NCI-H1436 treated with DMSO at 0.1 percent for 48 hours (cell line): ENCODE measurements at places on chromosomes 16 and 17.

DNA sequence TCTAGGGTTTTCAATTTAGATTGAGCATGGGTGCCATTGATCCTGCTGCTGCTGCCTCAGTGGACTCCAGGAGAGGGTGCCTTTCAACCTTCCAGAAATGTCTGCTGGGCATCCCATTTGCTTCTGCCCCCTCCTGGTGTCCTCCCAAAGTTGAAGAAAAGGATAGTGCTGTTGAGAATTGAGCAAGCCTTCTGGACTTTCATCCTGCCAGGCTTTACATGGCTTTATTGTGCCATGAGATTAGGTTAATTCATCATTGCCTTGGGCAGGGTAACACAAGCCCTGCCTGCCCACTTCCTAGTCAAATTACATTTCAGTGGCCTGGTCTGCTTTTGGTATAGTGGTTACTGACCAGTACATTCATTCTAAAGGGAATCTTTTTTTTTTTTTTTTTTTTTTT is 17.9 kb upstream of the TANGO6 start:
- DNase-seq: no peak

GRCh38 chr17:12118617-12119016 is 97.9 kb downstream of the MAP2K4 start:
- no peak for DNase-seq

DNA sequence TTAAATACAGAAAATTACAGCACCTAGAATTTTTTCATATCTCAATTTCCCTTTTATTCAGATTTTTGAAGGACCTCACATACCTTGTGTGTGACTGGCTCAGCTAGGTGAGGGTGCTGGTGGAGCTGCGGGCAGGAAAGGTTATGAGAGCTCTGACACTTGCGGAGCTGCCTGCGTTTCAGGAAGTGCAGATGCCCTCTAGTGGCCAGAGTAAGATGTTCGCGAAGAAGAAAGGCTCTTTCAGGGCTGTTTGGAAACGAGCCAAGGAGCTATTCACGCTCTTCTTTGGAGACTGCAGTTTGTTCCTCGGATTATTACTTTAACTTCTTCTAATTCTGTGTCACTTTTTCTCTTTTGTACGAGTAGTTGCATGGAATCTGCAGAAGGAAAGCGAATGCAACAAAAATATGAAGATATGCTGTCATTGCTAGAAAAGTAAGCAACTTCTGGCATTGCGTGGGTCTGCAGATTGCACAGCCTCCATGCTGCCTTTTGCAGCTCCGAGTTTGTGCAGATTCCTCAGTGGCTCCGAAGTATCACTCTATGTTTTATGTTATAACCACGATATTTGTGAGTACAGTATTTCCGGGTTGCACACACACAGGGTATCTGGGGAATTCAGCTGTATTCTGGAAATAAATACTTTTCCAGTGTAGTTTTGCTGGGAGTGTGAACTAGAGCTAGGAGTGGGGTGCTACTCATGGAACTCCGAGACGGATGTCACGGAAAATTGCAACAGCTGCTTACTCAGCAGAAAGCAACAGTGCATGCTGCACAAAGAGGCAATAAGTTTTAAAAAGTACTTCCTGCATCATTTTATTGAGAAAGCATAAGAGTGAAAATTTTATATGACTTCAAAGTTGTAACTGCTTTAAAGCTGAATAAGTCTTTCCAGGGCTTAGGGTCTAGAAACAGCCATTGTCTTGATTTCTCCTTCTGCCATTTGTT is 46.3 kb downstream of the DNAH9 start:
- DNase-seq: peak; percentile 14

DNA sequence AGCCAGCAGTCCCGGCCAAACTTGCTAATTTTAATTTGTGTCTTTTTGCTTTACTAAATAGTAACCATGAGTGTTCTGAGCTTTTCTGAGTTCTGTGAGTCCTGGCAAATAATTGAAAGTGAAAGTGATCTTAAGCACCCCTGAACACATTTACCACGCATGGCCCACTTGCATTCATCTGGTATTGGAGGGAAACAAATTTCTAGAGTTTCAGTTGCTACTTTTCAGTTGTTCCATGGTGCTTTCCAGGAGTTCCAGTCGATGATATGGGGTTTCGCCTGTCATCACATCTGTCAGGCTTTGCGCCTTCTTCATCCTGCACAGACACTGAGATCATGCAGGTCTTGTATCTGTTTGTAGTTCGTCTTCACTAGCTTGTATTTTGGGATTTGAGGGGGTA is 44.1 kb downstream of the CRLF3 start:
- no peak for DNase-seq

DNA sequence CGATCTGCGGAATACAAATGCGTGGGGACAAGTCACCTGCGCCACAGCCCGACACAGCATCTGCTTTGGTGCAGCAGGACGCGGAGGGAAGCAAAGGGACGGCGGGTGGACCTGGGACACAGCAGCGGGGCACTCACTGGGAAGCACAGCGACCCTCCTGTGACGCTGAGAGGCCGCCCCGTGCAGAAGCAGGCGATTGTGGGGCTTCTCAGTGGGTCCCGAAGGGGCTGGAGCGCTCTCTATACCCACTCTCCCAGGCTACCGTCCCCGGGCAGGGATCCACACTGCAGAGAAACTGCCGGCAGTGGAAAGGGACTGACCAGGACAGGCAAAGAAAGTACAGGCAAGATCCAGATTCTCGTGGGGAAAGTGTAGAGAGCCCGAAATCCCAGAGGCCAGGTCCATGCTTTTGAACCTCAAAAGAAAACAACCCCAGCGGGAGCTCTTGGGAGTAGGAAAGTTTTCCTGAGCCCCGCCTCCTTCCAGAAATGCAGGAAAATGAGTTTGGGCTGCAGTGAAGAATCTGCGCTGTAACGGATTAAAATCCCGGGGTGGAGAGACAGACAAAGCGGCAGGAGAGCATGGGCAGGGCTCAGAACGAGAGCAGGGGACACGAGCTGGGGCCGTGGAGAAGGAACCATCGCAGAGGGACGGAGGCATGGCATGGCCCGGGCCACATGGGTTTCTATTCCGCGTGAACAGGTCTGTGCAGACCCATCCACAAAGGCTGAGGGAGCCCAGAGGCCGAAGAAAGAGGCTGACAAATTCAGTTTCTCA is 12.7 kb downstream of the COX4I1 start:
- DNase-seq: no peak

DNA sequence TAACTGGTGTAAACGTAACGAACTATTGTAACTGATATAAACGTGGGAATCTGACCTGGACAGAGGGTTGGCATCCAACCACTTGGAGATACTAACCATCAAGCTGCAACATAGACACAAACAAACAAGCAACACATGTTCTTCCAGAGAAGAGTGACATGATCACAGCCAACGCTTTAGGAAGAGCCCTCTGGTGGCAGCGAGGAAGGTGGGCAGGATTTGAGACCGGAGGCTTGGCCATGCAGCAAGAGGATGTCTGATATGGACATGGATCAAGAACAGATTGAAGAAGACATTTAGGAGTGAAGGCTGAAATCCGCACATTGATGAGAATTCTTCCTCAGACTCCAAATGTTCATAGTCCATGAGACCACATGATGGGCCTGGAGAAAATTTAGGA is 40.3 kb upstream of the TNRC6A start:
- no peak for DNase-seq

DNA sequence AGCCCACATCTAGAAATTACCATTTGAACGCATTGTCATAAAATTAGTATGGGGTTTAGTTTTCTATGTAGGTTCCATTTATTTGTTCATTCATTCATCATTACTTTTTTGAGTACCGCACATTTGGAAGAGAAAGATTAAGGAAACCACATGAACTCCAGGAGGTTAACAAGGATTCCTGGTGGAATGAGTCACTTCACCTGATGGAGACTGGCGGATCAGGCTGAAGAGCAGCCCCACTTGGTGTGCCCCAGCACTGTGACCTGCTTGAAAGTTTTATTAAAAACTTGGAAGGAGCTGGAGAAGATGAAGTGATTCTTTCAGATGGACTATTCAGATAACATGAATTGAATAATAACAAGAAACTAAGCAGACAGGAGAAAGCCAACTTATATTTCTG is 293.6 kb upstream of the CDH11 start:
- no peak for DNase-seq

DNA sequence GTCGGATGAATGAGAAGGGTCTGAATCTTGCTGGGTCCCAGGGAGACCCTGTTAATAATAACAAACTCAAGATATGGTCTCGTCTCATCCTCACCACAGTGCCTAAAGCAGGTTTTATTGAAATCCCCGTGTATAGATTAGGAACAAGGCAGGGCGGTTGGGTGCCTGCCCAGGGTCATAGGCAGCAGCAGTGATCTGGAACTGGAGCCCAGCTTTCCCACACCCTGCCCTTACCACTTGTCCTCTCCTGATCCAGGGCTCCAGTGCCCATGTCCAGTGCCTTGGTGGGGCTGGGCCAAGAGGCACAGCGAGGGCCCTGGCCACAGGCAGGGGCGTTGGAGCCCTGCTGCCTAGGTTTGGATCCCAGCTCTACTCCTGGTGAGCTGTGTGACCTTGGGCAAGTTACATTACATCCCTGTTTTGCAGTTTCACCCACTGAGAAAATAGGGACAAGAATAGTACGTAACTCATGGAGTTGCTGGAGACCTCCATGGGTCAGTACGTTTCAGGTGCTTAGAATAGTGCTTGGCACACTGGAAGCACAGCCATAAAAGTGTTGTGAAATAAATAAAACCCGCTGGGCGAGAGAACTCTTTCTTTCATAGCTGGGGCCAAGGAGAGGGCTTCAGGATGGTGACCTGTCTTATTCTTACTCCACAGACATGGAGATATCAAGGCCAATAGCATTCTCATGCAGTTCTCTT is 13.9 kb downstream of the SOCS3 start:
- DNase-seq: no peak

DNA sequence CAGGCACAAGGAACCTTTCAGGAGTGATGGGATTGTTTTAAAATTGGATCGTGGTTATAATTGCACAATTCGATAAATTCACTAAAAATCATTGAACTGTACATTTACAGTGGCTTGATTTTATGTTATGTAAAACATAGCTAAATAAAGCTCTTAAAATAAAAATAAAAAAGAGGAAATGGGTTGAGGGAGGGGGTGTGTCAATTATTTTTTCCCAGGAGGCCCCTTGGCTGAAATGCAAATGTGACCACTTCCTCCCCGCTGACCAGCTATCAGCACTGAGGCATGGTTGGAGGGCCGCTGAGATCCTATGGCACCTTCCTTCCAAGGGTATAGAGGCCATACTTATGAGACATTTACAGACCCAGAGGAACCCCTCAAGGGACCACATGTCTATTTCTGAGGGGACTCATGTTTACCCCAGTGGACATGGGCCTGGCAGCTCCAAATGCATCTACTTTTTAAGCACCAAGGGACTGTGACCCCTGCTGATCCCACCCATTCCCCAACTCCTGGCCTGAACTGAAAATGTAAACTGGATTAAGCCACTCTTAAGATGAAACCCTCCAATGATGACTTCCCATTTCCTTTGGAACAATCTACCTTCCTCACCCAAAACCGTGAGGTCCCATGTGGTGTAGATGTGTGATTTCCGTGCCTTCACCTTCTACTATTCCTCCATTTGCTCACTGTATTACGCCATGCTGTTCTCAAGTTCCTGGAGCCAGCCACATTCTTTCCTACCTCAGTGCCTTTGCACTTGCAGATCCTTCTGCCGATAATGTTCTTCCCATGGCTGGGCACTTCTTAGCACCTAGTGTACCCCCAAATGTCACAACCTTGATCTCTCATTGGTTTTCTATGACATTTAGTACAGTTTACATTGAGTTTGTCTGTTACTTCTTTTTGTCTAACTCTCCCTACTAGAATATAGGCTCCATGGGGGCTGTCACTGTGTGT is 2.8 kb upstream of the IL21R start:
- DNase-seq: no peak

DNA sequence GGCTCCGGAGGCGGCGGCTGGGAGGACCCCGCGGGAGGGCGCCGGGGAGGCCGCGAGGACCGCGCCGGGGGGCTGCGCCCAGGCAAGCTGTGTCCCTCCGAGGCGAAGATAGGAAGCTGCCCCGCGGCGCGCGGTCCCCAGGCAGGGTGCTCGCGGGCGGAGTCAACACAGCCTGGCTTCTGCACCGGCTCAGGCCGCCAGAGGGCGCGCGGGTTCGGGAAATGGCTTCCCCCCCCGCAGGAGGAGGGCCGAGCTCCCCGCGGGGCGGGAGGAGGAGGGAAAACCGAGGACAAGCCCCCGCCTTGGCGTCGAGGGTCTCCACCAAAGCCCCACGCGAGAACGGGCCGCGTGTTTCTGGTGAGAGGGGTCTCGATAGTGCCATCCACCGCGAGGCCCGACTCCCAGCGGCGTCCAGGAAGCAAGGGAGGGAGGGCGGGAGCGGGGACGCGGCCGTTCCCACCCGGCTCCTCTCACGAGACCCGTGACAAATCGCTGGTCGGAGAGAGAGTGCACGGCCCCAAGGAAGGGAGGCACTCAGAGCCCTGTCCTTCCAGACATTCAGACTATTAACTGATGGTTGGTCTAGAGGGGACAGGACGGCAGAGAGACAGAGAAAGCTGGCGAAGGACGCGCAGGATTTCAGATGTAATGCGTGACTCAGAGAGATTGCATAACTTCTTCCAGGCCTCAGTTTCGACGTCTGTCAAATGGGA is 64.4 kb upstream of the DNAJA2 start:
- no peak for DNase-seq

- no peak for DNase-seq
Measured at GRCh38 chr16:31190818-31191444, 11.0 kb downstream of the FUS start.

DNA sequence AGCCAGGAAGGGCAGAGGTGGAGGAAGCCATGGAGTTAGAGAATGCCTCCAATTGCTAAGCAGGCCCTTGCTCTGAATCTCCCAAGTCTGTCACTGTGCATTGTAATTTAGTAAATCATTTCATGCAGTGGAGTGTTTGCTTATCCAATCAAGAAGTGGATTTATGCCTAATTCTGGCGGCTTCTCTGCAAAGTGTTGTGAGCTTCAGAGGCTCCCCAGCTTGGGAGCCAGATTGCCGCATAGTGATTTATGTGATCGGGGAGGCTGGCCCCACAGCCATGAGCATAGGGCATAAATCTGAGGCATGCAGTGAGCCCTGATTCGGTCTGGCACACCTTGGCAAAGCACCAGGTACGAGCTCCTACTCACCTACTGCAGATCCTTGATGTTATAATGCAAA is 520.8 kb downstream of the HS3ST4 start:
- DNase-seq: no peak
